ENCODE measurements at places on chromosomes 7 and 10.

DNA sequence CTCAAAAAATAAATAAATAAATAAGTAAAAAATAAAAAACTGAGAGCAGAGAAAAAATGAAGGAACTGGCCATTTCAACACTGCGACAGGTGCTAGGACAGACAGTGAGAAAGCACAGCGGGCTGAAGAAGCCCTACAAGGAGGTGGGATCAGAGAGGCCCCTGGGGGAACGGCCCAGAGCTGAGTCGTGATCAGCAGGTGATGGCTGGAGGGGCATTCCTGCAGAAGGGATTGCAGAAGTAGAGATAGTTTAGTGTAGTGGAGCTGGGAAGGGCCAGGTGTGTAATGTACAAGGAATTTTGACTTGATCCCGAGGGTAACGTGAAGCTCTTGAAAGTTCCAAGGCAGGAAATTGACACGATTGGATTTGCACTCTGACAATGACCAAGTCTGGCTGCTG is 112.1 kb downstream of the CUL2 start:
- DNase-seq: no peak

DNA sequence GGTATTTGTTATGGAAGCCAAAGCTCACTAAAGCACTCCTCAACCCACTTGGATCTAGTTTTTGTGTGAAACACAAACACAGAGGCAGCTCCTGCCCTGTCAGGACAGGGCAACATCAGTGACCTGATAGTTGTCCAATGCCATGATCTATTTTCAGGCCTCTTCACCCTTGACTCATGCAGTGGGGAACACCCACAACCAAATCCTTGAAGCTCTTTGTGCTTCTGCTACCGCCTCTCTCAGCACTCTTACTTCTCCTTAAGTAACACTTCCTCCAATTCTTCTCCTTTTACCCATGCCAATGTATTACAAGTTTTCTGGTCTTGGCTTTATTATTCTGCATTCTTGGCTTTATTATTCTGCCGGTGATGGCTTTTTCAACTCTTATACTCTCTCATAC is 425.3 kb downstream of the INHBA start:
- no peak for DNase-seq

DNA sequence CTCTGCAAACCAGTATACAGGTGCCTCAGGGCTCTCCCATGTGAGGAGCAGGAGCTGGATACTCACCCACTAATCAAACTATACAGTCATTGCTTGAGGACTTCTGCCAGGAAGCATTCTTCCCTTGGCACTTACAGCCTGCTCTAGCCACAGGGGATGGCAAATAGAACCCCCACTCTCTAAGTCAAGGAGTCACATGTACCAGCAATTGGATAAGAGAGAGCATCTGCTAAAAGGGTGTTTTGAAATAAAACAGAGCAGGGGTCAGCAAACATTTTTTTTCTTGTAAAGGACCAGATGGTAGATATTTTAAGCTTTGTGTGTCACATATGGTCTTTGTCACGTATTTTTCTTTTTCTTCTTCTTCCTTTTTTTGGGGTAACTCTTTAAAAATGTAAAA is 865.2 kb upstream of the GHITM start:
- DNase-seq: no peak

DNA sequence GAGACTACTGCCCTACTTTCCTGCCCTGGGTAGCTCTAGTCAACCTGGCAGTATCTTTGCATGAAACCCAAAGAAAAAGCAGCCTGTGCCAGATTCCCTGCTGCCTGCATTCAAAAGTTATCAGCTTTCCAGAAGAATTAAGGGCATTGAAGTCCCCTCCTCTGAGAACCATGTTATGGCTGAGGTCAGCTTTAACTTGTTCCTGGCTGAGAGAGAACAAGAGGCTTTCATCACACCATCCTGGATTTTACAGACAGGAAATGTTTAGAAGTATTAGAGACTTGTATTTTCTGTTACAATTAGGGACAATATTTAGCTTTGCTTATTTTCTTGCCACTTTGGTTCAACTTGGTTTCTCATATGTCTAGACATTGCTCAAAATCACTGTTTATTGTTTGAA is 238.8 kb downstream of the ARL4A start:
- no peak for DNase-seq

DNA sequence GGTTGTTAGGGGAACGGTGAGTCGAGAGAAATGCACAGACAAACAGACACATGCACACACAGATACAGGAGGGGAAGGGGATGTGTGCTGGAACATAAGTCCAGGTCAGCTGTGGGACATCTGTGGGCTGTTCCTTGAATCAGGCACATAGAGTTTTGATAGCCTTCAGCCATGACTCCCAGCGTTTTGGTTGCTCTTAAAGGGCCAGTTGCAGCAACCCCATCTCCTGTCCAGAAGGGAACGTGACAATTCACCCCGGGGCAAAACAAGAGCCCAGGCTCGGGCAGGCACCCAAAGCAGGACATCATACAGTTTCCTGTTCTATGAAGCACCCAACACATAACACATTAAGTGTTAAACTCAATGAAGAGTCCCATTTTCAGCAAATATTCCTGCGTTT is 9.6 kb downstream of the INSYN2A start:
- DNase-seq: no peak

GRCh38 chr10:102231357-102232318 is 5.5 kb downstream of the ELOVL3 start:
- DNase-seq: peak; percentile 30

DNA sequence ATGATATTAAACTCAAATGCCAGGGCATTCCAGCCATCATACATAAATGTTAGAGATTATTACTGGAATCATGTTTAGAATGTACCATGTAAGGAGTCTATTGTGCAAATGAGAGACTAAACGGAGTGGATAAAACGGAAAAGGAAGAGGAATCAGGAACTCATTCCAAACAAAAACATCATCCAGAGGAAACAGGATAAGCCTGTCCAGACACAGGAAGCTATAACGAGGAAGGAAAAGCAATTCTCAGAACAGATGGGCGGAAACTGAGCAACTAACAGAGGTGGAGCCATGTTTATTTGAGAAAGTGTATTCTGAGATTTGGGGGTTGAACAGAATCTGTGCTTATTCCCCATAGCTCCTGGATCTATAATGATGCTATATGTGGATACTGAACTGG is 52.3 kb upstream of the TRIM24 start:
- DNase-seq: no peak

DNA sequence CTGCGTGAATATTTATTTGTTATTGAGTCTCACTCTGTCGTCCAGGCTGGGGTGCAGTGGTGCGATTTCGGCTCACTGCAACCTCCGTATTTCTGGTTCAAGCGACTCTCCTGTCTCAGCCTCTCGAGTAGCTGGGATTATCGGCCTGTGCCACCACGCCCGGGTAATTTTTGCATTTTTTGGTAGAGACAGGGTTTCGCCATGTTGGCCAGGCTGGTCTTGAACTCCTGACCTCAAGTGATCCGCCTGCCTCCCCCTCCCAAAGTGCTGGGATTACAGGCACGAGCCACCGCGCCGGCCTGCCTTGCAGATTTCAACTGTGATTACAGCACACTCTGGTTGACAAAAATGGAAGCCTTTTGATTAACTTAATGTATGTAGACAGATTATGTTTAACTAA is 730.0 kb upstream of the VSTM2A start:
- no peak for DNase-seq

DNA sequence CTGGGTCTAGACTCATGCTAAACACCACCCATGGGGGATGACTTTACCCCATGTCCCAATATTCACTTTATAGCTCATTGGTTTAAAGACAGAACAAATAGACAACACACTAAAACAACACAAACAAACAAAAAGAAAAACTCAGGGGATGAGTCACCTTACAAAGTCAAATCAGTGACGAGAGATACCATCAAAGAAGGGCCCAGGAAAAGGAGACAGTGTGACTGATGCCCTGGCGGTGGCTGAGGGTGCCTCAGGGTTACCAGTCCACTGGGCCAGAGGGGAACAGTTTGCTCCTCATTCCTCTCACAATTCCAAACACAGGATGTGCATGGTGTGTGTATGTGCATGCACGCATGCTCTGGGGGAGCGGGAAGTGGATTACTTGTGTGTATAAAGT is 171.3 kb upstream of the PRKCQ start:
- no peak for DNase-seq

- no peak for DNase-seq
These were observed 1.3 kb downstream of the IKZF1 start for GRCh38 chr7:50305583-50306493.

- peak; percentile 3 for DNase-seq
These were observed 10.4 kb downstream of the CPA2 start for GRCh38 chr7:130276796-130277762.

GRCh38 chr10:78616125-78616695 is 452.6 kb upstream of the ZMIZ1 start:
- DNase-seq: no peak

- no peak for DNase-seq
These were observed 65.8 kb upstream of the FRMD4A start for GRCh38 chr10:14396411-14397048.

GRCh38 chr7:94177441-94177840 is 173.3 kb upstream of the BET1 start:
- no peak for DNase-seq

DNA sequence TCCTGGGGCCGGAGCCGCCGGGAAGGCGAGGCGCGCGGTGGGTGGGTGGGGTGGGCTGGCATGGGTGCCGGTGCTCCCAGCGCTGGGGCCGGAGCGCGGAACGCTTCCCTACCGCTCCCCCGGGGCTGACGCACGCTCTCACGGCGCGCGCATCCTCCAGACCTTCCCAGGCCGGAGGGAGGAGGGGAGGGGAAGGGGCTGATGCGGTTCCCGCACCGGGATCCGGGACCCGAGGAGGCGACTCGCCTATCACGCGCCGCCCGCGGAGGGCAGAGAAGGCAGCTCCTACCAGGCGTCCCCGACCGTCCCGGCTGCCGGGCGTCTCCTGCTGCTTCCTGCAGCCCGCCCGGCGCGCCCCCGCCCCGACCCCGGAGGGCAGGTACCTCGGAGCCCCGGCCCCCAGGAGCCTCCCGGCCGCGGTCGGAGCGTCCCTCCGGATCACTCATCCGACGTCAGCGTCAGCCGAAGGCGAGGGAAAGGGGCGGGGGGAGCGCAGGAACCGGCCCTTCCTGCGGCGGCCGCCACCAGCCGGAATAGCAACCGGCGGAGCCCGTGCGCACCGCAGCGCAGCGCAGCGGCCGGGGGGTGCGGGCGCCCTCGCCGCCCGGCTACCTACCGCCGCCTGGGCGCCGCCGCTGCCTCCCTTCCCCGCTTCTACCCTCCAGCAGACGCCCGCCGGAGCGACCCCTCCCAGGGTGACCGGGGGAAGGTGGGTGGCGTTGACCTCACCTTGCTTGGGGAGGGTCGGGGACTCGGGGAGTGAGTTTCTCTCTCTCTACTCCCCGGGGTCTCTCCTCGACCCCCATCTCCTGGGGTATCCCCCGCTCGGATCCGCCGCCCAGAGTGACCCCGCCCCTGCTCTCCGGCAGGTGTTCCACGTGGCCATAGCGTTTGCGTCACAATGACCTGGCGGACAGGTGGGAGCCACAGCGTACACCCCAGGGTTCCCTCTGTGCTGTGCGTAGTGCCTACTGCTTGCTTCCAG is at the start of gene ICA1:
TSS of gene ICA1 (minus strand) at position 457 of the 985 bp plus-strand sequence. CDS start 26,241 bp downstream, outside the sequence.
- no peak for DNase-seq

- DNase-seq: no peak
These were observed 924 bp downstream of the BMPR1A start for GRCh38 chr10:86757113-86757972.

DNA sequence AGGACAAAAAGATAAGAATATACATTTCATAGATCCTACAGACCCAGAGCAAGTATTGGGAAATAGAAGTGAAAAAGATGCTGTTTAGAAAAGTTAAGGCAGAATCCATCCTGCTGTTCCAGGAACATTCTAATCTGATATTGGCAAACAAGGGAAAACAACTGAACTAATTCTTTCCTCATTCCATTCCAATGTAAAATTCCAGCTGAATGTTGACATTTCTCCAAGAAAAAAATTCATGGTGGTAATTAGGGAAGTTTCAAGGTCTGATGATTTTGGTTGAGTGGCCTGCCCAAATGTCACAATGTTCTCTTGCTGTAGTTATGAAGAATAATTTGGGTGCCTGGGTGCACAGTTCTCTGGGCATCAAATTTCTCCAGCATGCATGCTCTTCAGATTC is 15.2 kb downstream of the PIP start:
- DNase-seq: no peak
